CD14-positive monocyte (primary cell): ENCODE measurements at places on chromosomes 13 and 19. TPM values are rescaled to one million over a fixed set of nuclear protein-coding genes. Genes with fewer than 3 reads are reported as not detected.

Gene UBE2L5
- not detected for polyA plus RNA-seq

Gene TYROBP
- polyA plus RNA-seq: 5,182 TPM

Gene RASAL3
- polyA plus RNA-seq: 45.4 and 69.1 TPM in 2 replicates

Gene TMTC4
- 5.9 and 11.5 TPM in 2 replicates for polyA plus RNA-seq

Gene ITGBL1
- polyA plus RNA-seq: not detected in 2 replicates

Gene ZNF729
- polyA plus RNA-seq: not detected

DNA sequence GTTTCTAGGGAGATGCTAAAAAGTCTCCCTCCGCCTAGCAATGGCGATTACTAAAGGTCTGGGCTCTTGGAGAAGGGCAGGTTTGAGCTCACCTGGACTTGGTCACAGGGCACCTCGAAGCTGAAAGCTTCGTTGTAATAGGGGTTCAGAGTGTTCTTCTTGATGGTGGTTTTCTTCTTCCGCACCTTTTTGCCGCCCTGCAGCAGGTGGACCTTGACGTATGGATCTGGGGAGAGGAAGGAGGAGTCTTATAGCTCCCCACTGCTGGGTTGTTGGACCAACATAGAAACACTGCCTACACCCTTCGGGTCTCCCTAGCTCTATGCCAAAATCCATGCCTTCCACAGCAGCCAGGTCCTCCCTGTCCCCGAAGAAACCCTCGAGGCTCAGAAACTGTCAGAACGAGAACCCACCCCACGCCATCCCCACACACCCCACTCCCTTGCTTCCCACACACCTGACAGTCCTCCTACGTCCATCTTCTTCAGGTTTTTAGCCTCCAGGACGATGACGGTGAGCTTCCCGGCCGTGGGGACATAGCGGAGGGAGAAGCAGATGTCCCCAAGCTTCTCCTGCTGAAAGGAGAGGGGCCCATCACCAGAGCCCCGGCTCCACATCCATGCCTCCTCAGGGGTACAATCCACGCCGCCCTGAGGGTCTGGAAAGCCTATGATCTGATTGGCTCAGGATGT lies 5.5 kb downstream of the SYT5 start:
- DNase-seq: no peak

- DNase-seq: no peak
Measured at GRCh38 chr13:113044391-113045114, 61.0 kb upstream of the F7 start.

DNA sequence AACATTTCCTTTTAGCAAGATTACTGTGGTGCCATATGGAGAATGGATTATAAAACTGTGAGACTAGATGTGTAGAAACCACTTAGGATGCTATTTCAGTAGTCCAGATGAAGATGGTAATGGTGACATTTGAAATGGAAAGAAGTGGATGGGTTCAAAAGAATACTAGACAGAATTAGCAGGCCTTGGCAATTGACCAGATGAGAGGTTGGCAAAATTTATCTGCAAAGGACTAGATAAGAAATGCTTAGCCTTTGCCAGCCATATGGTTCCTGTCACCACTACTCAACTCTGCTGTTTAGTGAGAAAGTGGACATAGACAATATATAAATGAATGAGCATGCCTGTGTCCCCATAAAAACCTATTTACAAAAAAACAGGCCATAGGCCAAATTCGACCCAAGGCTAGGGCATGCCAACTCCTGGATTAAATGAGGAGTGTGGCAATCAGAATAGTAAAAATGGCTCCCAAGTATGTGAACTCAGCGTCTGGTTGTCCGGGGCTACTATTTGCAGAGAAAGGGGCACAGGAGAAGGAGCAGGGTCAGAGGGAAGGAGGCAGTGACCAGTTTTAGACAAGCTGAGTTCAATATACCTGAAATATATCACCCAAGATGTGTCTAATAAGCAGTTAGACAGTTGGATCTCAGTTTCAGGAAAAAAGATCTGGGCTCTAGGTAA lies 98.4 kb downstream of the ENOX1 start:
- DNase-seq: no peak

GRCh38 chr19:31356587-31357314 lies 7.5 kb upstream of the TSHZ3 start:
- peak; percentile 54 for DNase-seq

DNA sequence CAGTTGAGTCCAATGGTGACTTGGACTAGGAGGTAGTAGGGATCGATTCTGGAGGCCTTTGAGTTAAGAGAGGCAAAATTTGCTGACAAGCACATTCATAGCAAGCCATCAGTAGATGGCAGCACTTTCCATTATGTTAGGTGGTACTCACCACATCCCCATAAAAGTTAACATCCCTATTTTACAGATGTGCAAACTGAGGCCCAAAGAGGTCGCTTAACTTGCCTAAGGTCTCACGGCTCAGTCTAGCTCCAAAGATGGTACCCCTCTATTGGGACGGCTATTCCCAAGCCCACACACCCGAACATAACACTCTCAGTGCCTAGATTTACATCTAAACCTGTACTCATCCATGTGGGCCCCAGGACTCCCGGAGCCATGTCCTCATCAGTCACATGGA lies 21.5 kb upstream of the FOSB start:
- peak; percentile 68 for DNase-seq

DNA sequence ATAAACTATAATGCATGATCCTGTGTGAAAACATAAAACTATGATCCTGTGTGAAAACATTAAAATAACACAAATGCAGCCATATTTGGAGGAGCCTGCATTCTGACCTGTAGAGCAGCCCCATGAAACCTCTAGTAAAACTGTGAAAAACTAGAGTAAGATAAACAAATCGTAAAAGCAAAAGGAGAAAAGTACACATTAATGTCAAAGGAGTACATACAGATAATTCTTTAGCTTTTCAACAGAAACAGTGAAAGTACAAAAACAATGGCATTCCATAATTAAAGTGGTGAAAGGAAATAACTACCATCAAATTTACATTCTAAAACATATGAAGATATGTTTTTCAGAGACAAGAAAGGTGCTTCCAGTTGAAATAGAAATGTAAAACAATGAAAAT lies 1267.2 kb downstream of the SLITRK1 start:
- DNase-seq: no peak

DNA sequence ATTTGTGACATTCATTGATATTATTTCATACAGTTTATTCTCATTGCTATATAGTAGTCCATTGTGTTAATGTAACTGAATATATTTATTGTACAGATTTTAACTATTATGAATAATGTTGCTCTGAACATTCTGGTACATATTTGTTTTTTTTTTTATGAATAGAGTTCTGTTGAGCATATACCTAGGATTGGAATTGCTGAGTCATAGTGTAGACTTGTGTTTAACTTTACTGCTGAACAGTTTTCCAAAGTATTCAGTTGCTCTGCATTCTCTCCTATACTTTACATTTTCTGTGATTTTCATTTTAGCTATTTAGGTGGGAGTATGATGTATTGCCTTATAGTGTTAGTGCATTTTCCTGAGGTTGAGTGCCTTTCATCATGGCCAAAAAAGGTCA lies 97.5 kb downstream of the MAB21L1 start:
- no peak for DNase-seq

DNA sequence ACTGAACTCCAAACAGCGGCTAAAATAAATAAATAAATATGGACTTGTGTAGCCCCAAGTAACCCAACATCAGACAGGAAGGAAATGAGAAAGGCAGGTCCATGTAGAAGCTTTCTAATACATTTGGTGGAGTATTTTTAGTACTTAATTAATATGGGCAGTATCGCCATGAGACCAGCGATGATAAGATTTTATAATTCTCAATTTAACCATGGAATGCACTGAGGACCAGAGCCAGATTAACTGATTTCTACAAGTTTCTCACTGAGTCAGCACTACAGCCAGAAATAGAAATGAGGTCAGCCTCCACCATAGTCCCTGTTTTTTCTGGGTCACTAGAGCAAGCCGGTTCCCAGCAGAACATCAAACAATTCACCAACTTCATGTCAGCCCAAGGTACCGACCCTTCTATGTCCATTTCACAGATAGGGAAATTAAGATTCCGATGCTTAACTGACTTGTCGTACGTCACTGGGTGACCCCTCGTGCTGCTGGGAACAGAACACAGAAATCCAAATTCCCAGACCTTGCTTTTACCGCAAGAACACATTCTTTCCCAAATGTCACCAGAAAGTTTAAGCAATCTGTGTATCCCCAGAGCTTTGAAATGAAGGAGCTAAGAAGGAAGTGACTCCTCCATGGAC lies 90.4 kb downstream of the COL4A1 start:
- no peak for DNase-seq

GRCh38 chr13:92649140-92649813 lies 577.3 kb upstream of the GPC6 start:
- DNase-seq: no peak

- no peak for DNase-seq
Measured at GRCh38 chr19:18045307-18046050, 37.5 kb downstream of the ARRDC2 start.

DNA sequence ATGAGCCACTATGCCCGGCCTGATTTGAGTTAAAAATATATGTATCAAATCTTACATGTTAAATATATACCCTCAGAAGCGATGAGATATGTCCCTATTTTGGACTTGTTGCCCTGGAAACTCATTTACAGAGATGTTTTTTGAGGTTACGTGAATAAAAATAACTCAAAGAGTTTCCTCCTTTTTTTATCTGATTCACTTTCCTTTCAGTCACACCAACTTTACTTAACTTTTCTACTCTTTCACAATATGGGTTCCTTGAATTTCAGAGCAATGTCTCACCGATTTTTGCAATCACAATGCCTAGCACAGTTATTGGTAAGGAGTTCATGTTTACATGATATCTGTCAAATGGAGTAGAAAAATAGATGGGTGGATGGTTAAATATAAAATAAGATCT lies 2.3 kb downstream of the OR7C2 start:
- peak; percentile 82 for DNase-seq

- DNase-seq: no peak
Measured at GRCh38 chr13:36432106-36432544, at the start of gene CCNA1. CCNA1 (plus strand) TSS chr13:36432495; CDS start chr13:36433057, 562 bp downstream.
